ENCODE measurements at places on chromosomes 12 and 14.
A peak's percentile ranks its signal among the peaks of the same experiment; 100 is the strongest.

- DNase-seq = no peak
Observed at GRCh38 chr14:85619851-85620250, 89.9 kb downstream of the FLRT2 start.

DNA sequence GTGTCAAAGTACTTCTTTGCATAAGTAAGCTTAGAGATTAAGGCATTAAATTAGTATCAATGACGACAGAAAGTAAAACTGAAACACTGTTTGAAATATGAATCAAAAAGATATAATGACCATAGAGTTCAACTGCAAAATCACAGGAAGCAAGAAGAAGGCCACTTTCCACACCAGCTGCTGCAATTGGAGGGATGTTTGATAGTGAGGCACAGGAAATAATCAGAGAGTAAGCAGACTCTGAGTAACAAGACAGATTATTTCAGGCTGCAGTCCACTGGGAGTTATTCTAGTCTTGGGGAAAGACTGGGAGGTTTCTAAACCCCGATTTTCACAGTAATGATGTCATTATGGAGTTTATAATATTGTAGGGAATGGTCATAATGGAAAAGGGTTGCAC is 12.9 kb downstream of the MDGA2 start:
- DNase-seq = no peak

- no peak for DNase-seq
Observed at GRCh38 chr14:65731933-65732506, 319.5 kb downstream of the FUT8 start.

DNA sequence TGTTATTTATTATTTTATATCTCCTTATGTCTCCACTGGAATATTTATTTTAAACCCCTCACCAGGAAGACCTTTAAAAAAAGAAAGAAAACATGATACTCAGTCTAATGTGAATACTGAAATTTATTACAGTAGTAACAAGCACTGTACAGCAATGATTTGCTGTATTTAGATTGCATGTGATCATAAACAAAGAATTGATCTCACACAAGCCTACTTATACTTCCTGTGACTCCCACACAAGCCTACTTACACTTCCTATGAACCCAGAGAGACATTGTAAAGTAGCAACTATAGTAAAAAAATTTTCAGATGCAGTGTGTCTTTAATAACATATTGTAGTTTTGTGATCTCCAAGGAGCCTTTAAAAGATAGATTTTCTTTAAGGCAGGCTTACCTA is 142.7 kb upstream of the SYT1 start:
- DNase-seq = no peak

DNA sequence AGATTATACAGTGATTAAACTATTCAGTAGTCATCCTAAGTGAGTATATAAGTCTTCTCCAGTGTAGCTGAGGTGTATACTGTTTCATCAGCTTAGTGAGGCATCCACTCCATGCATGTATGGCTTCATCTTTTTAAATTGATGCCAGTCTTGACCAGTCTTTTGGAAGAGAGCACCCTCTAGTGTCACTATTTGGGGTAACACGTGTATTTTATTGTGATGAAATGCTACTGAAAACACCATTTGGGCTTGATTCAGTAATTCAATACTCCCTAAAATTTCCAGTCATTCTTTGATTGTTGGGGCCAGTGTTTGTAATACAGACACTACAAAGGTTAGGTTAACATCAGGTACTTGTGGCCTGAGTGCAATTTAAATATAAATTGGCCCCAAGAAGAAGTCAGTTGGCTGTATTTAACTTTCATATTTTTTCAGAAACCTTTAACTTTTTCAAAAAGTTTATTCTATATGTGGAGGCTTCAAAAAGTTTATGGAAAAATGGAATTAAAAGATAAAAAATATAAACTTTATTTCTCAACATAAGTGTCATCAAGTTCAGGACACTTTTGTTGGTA is 35.3 kb downstream of the MIPOL1 start:
- no peak for DNase-seq

DNA sequence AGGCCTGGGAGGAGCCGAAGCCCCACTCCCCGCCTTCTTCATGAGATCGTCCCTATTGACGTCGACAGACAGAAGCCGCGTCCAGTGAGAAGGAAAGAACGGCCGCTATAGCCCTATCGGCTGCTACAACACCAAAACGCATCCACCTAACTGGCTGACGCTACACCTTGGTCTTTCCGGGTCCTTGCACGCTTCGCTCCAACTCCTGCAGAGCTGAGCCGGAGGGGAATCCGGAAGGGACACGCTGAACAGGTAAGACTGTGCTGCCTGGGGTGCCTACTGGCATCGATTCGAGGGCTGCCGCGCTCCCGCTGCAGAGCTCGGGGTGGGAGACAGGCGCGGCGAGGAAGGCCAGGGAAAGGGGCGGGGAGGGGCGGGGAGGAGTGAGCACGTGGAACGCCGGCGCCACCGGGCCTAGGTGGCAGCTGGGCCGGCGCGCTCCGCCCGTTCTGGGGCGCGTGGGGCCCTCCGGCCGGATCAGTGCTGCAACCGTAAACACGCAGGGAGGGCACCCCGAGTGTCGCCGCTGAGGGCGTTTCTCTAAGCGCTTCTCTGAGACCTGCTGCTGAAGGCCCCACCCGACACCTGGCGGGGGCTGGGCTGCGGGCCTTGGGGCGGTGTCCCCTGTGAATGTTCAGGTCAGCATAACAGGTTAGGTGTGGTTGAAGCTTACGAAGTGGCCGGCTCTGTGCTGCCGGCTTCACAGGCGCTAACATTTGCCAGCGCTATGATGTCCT is at the start of gene DCAF4:
Gene DCAF4, plus strand, starts transcription at position 173 of the 737 bp plus-strand sequence. CDS start 11,515 bp downstream, outside the sequence.
- DNase-seq = peak; percentile 82

- DNase-seq = peak; percentile 32
Observed at GRCh38 chr12:15629108-15629507, 160.1 kb downstream of the EPS8 start.

GRCh38 chr12:89706986-89707702 is 1.5 kb downstream of the ATP2B1 start:
- DNase-seq = no peak

DNA sequence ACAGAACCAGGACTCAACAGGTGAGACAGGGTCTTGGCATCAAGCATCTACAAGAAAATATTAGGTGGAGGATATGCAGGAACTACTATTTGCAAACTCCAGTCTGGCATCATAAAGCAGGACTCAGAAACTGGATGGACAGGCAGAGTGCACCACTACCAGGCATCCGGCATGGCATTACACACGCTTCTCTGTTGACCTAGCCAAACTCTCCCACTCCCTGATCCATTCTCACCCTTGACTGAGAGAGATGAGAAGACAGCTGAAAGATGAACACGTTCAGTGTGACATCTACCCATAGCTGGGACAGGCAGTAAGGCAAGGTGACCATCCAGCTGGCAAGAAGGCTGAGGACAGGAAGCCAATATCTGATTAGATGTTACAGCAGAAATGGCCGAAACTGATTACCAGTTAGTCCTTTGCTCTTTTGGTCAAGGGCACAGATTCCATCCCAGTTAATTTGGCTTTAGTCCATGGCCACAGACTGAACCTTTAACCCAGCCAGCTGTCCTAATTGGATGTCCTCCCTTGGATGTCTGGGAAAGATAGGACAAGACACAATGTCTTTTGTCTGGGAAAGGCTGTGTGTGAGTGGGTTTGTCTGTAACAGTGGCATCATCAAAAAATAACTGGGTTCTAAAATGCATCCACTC is 71.6 kb downstream of the BBS10 start:
- DNase-seq = no peak

GRCh38 chr14:26872515-26873361 is 274.9 kb upstream of the NOVA1 start:
- DNase-seq = no peak

- DNase-seq = no peak
Observed at GRCh38 chr12:127820271-127820670, 446.7 kb upstream of the TMEM132C start.

- no peak for DNase-seq
Observed at GRCh38 chr14:24329736-24330135, 5.1 kb downstream of the ADCY4 start.

- no peak for DNase-seq
Observed at GRCh38 chr12:93758801-93759373, 81.7 kb downstream of the CRADD start.

DNA sequence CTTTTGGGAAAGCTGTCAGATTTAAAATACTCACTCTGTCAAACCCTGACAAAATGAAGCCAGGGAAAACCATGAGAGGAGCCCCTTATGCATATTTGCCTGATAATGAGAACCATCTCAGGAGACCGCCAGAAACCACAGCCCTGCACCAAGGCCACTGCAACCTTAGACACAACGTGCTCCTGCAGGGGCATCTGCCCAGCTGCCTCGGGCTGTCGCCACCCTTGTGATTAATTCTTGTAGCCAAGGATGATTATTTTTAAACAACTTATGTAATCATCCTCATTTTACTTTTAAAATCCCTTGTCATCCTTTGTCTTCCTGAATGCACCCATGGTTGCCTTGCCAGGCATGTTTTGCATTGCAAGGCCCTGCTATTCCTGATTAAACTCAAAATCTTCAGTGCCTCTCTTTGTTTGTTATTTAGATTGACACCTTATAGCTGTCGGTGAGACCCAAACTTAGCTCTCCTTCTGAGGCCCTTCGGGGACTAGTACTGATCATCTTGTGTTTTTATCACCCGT is 766.4 kb upstream of the TMEM132C start:
- no peak for DNase-seq

DNA sequence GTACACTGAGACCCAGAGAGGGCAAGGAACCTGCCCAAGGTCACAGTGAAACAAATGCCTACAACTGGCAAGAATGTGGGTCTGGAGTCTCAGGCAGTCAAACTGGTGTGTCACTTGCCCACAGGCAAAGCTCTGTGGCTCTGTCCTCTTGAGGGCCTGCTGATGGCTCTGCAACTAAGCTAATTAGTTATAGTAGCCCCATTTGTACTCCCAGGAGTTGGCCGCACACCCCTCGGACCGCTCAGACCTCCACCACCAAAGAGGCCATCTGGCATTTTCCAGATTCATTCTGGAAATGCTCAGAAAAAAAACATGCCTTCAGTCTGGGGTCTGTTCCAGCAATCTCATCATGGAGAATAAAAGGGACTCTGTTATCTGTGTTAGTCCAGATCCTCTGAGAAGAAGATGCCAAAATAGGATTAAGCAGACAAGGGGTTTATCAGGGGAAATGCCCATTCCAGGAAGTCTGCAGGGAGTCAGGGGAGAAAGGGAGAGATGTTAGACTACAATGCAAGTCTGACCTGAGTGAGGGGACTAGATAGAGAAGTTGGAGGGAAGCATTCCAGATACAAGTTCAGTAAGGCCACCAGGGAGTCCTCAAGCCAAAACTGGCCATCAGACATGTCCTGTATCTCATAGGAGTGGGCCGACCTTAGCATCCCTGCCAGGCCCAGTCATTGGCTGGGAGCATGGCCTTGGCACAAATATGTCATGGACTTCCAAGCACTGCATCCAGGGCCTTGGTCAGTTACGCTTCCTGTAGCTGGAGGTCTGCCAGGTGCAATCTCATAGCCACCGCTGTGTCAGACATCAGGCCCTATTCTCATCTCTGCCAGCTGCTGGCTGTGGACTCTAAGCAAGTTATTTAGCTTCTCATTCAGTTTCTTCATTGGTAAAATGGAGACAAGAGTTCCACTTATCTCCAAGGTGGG is 15.4 kb upstream of the OAS1 start:
- DNase-seq = no peak

- no peak for DNase-seq
Observed at GRCh38 chr12:50640321-50640939, 123.5 kb upstream of the ATF1 start.

- no peak for DNase-seq
Observed at GRCh38 chr14:68748691-68749090, 44.2 kb downstream of the ZFP36L1 start.

GRCh38 chr14:52272375-52272774 is 4.9 kb downstream of the PTGDR start:
- no peak for DNase-seq

GRCh38 chr12:57522887-57523705 is 472 bp downstream of the MBD6 start:
- no peak for DNase-seq

GRCh38 chr12:130765186-130765659 is 49.1 kb upstream of the RIMBP2 start:
- DNase-seq = no peak

DNA sequence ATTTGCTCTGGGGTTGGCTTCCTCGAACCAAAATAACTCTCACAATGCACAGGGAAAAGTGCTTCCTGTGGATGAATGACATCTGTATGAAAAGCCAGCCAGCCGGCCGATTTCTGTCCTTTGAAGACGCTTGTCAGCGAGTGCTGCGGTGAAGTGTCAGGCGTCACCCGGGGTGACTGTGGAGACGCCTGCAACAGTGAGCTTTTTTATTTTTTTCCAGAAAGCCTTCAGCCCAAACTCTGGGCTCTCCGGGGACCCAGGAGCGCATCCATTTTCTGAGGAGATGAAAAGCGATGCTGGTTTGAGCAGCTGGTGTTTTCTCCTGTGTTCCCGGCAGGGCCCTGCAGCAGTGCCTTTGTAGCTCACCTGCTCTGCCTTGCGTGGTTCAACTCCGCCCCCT is 147.9 kb upstream of the MYL2 start:
- no peak for DNase-seq

DNA sequence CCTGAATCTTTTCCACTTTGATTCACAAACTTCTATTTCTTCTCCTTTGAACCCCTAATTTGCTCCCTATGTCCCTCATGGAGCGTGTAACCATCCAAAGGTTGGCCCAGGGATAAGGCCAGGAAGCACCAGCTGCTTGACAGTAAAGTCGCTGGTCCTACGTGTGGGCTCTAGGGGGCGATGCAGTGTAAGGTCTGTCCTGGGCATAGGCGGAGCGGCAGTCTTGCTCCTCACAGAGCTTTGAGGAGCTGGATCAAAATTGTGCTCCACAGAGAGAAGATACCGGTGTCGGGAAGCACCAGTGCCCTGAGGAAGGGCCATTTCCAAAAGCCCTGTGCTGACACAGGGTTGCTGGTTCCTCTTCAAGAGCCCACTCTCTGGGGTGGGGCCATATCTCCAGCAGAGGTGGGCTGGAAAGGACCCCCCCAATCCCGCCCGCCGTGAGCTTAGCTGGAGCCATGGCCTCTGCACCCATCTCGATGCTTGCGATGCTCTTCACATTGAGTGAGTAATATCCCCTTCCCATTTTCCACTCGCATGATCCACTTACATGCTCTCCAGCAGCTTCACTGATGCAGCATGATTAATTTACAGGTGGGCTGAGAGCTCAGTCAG is 49.9 kb upstream of the OR4E1 start:
- no peak for DNase-seq

- no peak for DNase-seq
Observed at GRCh38 chr12:113899561-113900471, 66.3 kb downstream of the RBM19 start.

Measured in omental fat pad (tissue), 4 donors.